ENCODE measurements at places on chromosomes 1 and 21. TPM values are rescaled to one million over a fixed set of nuclear protein-coding genes. Genes with fewer than 3 reads are reported as not detected.

Gene S100A5
- 0.37 TPM for total RNA-seq

Gene TMEM50B
- total RNA-seq = 19.7 TPM

Gene VASH2
- under 0.01 TPM for total RNA-seq

Gene GNAI3
- total RNA-seq = 14.0 TPM

Gene IVL
- under 0.01 TPM for total RNA-seq

Gene TBX19
- 0.59 TPM for total RNA-seq

Gene PRRX1
- 523 TPM for total RNA-seq

Gene VWA5B1
- total RNA-seq = not detected

Gene B3GALT2
- total RNA-seq = not detected

Gene SYCP1
- not detected for total RNA-seq
